LNCaP clone FGC (cell line): ENCODE measurements at places on chromosomes 12 and 14.

DNA sequence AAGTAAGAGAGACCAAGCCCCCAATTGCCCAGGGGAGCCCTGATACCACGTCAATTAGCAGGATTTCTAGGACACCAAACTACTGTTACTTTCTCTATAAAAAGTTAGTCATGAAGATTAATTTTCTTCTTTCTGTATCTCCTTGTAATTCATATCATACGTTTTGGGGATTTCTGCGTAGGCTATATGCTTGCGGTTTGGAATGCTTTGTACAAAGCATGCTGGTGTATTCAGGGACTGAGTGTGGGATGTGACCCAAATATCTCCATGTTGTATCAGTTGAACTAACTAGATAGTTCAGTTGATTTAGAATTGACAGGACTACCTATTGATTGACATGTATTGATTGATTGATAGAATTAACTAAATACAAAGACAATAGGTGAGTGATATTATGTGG, 7.7 kb downstream of the GPR33 start:
- no peak for DNase-seq

DNA sequence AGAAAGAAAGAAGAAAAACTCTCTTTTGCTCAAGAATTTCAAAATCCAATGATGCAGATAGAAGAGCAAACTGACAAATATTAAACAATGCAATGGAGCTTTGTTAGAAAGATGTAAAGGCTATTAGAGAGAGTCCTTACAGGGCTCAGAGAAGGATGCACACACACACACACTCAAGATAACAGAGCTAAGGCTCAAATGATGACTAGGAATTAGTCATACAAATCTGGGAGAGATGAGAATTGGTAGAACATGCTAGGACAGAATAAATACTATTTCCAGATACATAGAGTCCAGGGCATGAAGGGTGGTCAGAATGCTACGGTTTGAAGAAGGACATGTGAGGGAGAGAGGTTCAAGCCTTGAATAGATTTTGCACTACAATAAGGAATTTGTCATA, 650.1 kb upstream of the MDGA2 start:
- no peak for DNase-seq

GRCh38 chr12:62705846-62706245, 229.1 kb downstream of the PPM1H start:
- DNase-seq, result no peak

DNA sequence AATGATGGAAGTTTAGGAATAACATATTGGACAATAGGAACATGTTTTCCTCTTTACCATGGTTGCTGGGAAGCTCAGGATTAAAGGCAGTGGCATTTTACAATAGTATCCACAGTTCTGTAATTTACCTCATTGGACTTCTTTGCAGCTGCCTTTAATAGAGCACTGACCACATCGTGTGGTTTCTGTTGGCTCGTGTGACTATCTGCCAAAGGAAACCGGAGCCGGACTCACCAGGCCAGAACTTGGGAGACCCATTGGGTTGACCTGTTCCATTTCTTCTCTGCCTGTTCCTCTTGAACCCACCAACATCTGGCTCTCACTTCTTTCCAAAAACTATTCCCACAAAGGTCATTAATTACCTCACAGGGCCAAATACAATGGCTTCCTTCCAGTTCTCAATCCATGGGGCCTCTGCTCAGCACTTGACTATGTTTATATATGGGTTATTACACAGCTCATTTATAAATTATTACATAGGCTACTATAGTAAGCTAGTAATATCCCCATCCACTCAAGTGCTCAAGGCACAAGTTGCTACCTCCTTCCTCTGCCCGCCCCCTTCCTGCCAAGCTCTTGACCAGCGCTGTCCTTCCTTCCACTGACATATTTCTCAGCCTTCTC, 121.5 kb upstream of the VASH1 start:
- no peak for DNase-seq
